ENCODE measurements at places on chromosomes 6 and 20.

- DNase-seq: no peak
These were observed 73.4 kb upstream of the FBXO30 start for GRCh38 chr6:145887969-145888368.

GRCh38 chr20:33132513-33133372 is 35.2 kb upstream of the BPIFA2 start:
- DNase-seq: no peak

DNA sequence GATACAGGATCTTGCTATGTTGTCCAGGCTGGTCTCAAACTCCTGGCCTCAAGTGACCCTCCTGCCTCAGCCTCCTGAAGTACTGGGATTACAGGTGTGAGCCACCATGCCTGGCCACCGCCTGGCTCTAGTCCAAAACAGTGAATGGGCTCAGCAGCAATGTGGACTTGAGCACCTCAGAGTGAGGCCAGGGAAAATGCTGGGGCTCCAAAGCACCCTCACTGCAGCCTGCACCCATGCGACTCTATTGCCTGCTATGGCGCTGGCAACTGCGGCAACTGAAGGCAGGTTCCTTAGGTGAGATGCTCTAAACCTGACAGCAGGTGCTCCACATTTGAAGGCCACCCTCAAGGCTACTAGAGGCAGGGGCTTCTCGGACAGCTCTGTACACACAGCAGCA is 26.5 kb downstream of the MAP1LC3A start:
- DNase-seq: no peak

DNA sequence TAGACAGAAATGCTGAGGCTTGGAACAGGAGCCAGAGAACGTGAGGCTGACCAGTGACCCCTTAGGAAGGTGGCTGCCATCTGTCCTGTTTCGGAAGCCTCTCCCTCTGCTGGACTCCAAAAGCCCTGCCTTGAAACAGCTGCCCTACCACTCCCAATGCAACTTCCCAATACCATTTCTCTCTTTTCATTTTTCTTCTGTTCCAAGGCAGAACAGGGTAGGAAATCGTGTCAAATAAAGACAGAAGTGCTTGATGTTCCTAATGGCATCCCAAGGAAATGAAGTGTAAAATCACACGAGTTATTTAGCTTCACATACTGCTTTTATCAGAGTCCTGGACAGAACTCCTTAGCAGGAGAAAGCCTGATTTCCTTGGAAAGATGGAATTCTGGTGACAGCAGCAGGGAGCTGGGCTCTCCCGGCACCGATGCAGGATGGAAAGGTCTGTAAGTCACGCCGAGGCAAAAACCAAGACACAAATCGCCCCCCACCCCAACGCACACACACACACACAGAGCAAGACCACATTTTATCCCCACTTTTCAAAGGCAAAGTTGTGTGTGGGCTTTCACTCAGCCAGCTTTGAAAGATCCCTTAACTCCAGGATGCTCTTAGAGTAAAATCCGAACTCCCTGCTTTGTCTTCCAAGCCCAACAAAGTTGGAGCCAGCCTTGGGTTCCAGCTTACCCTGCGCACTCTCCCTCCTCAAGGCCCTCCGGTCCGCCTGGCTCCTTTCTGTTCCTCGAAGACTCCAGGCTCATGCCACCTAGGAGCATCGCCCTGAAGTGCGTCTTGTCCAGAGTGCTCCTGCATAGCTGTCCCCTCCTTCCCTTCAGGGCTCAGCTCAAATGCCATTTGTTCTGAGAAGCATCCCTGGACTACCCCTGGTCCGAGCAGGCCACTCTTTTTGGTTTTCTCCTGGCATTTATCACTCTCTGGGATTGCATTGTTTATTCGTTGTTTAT is 11.6 kb upstream of the STX16 start:
- DNase-seq: no peak

DNA sequence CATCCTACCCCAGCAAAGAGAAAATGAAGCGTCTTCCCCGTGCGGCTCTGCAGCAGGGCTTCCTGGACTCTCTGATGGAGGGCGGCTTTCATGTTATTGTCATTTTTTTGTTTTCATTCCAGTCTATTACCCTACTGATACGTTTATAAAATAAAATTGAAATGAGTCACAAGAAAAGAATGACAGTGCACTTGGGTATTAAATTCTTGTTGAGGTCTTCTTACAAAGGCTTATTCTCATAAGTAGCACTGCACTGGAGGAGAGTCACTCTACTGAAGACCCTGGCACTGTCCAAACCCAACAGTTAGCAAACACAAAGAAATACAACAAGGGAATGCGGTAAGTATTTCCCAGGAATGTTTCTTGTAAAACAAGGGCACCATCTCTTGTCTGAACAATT is 379.3 kb downstream of the MAFB start:
- DNase-seq: no peak

DNA sequence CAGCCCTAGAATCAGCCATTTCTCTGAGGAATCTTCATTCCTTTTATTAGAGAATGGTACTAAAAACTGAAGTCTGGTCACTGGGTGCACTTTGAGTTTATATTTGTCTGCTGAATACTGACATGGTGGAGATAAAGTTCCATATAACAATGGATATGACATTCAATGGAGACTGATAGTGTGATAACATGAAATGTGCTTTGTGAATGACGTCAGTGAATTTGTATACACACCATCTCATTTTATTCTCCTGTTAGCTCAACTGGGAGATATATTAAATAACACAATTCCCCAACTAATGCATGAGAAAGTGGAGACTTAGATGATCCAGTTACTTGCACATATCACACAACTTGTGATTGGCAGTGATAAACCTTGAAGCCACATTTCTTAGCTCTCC is 446.7 kb downstream of the DOK5 start:
- DNase-seq: no peak

GRCh38 chr6:68654134-68654533 is 19.1 kb downstream of the ADGRB3 start:
- DNase-seq: no peak

Data from CD4-positive, alpha-beta T cell (primary cell).